ENCODE measurements at places on chromosomes 1 and 21. TPM values are rescaled to one million over a fixed set of nuclear protein-coding genes. Genes with fewer than 3 reads are reported as not detected.

DNA sequence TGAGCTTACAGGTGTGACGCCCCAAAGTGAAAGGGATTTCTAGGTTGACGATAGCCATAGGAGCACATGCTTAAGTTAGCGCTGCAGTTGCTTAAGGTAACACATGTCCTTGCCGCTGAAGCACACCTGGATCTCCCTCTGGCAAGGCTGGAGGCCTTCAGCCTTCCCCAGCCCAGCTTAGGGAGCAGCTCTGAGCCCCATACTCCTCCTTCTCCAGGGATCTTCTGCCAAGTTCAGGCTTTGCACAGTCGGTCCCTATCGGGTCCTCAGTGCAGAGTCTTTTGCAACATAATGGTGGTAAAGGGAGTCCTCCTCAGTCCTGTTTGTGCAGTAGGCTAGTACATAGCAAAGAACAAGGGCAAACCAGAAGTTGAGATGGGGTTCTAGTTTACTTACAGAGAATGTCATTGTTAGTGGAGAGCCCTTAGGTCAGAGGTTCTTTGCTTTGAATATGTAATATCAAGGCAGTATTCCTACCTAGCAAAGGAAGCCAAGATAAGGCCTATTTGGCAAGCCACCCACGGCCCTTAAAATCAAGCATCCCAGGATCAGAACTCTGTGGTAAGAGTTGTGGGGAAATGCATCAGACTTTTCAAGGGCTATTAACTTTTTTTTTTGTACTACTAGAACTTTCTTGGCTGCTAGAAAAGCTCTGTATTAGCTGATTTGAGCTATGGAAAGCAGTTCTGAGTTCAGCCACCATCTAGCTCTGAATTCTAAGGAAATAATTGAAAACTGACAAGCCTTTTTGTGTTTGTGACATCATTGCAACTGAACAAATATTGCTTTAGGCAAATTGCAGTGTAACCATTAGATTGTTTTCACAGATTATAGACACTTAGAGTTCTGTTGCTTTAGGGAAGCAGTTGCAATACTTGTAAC lies 1.4 kb downstream of the EVA1C start:
- DNase-seq: no peak

DNA sequence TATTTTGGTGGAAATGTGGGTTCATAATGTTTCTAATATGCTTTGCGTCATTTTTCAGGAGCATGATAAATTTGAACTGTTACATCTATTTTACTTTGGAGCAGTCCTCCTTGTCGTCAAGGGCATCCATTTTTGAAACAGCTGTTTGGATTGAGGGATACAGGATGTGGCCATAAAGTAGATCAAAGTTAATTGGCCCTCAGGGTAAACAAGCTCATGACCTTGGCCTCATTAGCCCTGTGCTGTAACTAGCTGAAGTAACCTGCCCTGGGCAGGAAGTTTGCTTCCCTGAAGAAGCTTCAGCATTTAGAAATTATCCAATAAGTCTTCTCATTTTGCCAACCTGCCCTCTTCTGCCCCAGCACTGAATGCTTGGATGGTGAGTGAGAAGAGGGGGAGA lies 24.8 kb upstream of the RGL1 start:
- DNase-seq: no peak

- no peak for DNase-seq
Measured at GRCh38 chr1:39132505-39133339, 71.8 kb upstream of the MACF1 start.

DNA sequence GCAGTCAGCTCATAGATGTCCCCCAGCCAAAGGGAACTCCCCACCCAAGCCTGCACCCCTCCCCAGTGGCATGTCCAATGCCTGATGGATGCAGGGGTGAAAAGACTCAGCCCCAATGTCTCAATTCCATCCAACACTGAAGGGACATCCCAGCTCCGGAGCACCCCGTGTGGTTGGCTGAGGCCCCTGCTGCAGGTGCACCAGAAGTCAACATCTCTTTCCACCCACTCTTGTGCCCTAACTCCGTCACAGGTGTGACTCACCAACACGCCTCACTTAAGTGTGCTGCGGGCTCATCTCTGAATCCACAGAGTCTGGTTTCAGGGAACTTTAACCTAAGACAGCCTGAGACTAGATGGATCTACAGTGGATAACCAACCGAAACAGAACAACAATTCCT lies 40.9 kb upstream of the ZBTB18 start:
- peak; percentile 9 for DNase-seq

The CYP4A22 gene
- total RNA-seq: not detected

The LRRC7 gene
- total RNA-seq: 0.28 TPM

- no peak for DNase-seq
Measured at GRCh38 chr1:14627608-14628489, 29.4 kb downstream of the KAZN start.

GRCh38 chr1:230260831-230261230 lies 165.3 kb downstream of the PGBD5 start:
- DNase-seq: no peak

DNA sequence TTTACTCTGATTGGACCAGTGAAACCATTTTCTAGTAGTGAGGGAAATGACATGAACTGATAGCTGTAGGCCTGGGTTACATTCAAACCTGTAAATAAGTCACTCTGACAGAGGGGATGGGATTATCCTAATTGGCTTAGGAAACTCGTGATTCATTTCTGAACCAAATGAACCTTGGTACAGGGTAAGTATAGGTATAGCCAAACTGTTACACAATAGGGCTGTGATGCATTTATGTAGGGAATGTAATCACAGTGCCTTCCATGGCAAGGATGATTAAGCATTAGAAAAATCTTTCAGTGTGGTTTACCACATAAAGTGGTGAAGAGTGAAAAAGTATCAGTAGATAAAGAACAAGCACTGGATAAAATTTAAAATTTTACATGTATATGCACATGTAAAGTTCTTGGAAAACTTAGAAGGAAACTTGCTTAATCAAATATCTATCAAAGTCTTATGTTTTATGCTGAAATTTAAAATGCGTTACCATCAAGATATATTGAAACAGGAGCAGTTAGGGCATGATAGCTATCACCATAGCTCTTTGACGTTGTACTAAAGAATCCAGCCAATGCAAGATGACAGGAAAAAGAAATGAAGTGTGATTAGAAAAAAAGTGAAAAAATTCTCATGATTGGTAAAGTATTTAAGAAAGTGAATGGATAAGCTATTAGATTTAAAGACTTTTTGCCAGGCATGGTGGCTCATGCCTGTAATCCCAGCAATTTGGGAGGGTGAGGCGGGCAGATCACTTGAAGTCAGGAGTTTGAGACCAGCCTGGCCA lies 63.0 kb downstream of the RABGAP1L start:
- DNase-seq: no peak

DNA sequence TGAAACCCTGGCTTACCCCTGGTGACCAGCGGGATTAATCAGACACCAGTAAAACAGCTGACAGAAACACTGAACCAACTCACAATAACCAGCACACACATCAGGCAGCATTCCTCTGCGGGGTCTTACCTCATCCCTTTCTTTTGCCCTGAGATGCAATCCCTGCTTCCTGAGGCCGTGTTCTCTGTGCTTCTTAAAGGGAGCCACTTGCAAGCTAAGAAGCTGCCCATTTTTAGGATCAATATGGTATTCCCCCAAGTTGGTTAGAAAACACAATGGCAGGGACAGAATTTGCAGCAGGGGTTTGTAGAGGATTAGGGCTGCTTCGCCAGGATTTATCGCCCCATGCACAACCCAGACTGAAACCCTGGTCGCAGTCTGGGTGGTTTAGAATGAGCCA lies 74.7 kb upstream of the OLIG2 start:
- DNase-seq: no peak

DNA sequence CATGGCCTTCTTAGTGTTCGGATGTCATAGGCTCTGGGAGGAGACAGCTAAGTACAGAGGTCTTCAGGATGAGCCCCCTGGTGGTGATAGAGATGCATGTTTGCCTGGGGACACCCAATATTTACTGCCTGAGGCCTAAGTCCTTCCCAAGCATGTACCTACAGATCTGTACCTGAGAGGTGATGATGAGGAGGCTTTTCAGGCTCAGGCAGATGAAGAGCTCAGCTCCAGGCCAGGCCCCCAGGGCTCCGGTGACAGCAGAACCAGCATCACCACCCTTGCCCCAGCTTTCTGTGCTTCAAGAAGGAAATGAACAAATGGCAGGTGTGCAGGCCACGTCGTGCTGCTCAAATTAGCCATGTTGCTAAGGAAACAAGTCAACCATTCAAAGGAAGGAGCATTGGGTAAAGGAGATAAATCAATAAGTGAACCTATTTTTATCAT lies 21.1 kb downstream of the CACNA1E start:
- DNase-seq: no peak

- no peak for DNase-seq
Measured at GRCh38 chr1:40312238-40313205, 4.6 kb downstream of the COL9A2 start.

GRCh38 chr1:205422993-205423642 lies 1.3 kb upstream of the LEMD1 start:
- no peak for DNase-seq

DNA sequence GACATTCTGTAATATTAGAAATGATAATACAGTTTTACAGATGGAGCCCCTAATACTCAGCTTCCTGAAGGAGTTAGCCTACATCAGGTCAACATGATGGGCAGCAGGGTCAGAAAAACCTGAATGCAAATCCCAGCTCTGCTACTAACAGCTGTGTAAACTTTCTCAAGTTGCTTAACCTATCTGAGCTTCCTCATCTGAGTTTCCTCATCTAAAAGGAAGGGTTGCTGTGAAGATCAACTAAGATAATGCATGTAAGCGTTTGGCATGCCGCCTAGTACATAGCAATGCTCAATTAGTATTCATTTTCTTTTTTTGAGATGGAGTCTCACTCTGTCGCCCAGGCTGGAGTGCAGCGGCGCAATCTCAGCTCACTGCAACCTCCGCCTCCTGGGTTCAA lies 18.4 kb upstream of the DESI2 start:
- no peak for DNase-seq

DNA sequence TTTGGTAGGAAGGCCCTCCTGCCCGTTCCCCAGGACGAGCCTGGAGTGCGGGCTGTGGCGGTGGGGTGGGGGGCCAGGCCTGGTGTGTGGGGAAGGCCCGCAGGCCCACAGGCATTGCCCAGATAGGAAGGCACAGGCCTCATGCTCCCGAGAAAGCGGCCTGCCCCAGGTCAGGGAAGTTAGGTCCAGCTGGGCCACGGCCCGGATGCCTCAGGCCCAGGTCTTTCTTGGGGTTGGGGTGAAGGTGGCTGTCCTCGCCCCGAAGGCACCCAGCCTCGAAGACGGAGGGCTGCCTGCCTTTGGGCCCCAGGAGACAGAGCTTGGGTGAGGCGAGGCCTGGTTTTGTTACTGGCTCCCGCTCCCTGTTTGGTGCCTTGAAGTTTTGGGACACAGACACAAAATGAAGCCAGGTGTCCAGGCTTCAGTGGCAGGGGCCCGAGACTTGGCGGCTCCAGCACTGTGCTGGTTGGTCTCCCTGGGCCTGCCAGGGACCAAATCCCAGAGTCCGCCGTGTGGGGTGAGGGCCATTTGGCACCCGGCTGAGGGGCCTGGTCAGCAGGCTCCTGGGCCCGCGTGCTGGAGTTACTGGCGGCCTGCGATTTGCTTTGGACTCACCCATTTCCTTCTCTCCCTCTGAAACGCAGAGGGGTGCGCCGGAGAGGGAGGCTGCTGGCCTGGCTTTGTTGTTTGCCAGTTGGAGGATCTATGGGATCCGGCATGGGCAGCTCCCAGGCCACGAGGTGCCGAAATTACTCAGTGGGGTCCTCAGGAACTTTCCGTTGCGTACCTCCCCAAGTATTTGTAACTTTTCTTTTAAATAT lies 2.0 kb downstream of the SKI start:
- DNase-seq: no peak

GRCh38 chr1:3910049-3910731 lies 10.1 kb upstream of the C1orf174 start:
- DNase-seq: no peak

- DNase-seq: no peak
Measured at GRCh38 chr1:236663934-236664333, 22.4 kb upstream of the ACTN2 start.

The ESRRG gene
- not detected for total RNA-seq

DNA sequence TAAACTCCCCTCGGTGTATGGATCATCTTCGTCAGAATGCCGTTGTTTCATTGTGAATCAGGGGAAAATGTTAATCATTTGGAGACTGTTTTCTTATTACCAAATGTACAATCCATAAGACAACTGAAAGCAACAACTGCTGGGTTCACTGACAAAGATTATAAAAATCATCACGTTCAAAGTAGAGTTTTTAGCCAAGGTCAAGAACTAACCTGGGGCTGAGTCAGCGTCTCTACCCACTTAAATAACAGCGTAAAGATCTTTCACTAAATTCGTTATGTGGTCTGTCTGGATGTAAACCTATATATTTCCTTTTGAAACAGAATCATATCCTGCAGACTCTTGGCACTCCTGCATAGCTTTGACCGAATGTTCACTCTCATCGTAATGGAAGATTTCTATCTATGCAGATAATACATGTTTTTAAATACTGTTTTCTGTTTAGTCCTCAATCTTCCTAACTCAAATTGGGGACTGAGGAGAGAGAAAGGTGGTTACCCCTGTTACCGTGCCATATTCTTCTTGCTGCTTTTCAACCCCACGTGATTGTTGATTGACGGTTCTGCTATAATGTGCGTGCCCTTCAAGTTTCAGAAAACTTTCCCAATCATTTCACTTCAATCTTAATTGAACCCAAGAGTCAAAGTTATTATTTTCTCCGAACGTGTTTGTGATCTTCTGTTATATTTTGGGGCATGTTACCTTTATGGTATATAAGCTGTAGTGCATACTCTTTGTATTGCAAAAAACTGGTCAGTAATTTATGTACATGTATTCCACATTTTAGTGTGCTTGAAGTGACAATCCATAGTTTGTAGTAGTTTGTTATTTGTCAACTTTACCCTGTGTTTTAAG lies 15.6 kb upstream of the NCMAP start:
- no peak for DNase-seq

DNA sequence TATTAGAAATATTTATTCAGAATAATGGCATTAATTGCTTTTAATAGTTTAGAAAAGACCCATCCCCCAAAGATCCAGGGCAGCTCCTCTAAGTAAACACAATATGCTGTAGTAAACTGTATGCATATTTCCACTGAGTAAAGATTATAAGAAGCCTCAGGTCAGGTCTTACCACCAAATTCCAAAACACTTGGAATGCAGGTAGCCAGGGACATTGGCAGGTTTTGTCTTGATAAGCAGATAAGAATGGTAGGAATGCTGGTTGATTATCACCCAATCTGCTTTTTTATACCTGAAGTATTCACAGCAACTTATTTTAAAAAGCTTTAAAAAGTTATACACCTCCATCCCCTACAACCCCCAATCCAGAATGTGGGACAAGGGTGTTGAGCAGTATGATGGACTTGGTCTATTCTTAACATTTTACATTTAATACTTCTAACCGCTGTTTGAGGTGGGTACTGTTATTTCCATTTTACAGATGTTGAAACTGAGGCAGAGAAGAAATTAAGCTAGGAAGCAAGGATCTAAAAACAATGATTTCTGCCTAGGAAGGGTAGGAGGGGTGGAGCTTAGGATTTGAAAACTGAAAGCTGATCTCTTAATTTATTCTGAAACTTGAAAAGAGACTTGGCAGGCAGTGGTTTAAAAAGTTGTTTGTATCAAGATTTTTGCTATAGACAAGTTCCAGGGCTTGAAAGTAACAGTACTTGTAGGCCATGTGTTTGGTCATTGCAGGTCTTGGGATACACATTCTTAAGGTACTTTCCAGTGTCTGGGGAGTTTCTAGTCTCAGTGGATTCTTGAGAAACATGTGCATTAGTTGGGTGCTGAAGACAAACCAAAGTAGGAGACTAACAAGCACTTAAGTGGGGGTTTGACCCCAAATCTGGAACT lies 15.6 kb upstream of the THEM4 start:
- no peak for DNase-seq

The DISP3 gene
- 0.95 TPM for total RNA-seq

The OR2T2 gene
- not detected for total RNA-seq

The RPE65 gene
- total RNA-seq: not detected

GRCh38 chr1:61442544-61442943 lies 282.4 kb downstream of the TM2D1 start:
- DNase-seq: no peak
